NCI-H510A (cell line): ENCODE measurements at places on chromosomes 16 and 17.
A peak's percentile ranks its signal among the peaks of the same experiment; 100 is the strongest.

DNA sequence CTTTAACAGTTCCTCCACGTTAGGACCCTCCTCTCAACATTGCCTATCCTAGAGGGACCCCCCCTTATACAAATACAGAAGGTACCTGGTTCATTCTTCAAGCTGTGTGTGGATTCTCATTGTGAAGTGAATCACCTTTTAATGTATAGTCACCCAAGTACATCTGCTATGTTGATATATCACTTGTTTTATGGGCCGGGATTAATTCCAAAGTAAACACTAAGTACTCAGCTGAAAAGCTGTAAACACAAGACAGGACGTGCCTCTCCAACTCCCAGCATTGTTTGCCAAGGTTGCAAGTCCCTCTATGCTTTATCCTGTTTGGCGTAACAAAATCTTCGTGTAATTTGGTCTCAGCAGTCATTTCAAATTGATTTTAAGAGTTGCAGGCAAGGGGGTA is 123.6 kb downstream of the RBFOX1 start:
- no peak for DNase-seq

GRCh38 chr16:70747703-70748631 is 53.0 kb downstream of the VAC14 start:
- no peak for DNase-seq

DNA sequence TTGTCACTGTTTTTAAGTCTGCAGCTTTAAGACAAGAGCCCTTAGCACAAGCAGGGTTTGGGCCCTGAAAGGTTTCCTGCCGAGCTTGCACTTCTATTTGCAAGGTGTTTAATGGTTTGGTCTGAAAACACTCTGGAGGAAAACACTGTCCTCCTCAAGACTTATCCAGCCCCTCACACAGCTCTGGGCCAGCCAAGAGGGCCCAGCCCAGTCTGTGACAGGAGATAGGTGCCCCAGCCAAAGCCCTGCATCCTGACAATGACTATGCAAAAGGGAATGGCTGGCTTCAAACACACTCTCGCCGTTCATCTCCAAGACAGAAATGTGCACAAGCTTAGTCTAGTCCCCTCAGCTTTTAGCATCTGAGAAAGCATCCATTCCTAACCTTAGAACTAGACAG is 26.9 kb downstream of the MPG start:
- DNase-seq = no peak

- no peak for DNase-seq
Measured at GRCh38 chr16:30069611-30070462, 4.3 kb downstream of the ALDOA start.

DNA sequence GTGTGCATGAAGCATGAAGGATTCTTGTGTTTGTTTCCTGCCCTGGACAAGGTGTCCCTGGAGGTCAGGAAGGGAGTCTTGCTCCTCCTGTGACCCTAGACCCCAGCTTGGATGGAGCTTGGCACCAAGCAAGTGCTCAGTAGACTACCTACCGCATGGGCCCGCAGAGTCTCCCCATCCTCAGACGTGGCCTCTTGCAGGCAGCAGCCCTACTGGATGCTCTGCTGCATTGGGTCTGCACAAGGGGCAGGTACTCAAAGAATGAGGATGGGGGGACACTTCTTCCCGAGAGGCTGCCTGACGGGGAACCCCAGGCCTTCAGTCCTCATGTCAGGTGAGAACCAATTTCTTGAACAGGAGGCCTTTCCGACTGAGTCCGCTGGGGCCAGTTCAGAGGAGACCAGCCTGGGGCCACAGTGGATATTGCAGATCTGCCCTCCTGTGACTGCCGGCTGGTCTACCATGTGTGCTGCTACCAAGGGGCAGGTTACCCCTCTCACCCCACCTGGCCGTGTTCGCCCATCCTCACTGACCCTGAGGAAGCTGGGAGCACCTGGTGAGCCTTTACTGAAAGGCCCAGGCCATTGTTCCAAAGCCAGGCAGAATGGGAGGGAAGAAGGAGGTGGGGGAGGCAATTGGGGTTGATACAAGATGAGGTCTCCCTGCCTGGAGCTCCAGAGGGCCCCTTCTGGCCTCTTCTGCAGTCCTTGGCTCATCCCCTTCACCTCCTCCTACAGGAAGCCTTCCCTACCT is 206.3 kb downstream of the RAB11FIP4 start:
- DNase-seq = no peak

DNA sequence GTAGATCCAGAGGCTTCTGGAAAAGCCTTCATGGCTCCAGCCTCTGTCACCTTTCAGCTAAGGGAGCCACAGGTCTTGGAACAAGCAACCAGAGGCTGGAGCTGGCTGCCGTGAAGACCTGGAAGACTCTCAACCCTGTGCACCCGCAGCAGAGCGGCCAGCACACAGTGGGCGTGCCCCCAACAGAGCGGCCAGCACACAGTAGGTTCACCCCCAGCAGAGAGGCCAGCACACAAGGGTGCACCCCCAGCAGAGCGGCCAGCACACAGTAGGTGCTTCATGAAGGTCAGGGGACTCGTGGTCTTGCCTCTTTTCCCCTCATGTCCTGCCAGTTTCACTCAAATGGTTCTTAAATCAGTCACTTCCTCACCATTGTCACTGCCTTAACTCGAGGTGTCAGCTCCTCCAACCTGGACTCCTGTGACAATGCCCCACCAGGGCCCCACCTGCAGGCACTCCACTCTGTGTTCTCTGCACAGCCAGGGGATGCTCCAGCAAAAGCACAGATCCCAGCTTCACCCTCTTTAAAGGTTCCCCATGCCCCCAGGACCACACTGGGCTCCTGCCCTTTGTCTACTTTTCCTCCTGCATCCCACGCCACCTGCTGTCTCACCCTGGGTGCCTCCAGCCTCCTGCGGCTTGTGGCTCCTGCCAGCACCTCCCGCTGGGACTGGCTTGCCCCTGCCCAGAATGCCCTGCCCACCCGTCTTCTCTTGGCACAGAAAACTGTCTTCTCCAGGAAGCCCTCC is 42.4 kb upstream of the DOC2B start:
- DNase-seq = no peak

- no peak for DNase-seq
Measured at GRCh38 chr17:20967776-20968175, 75.0 kb downstream of the USP22 start.

GRCh38 chr17:10731408-10731879 is 1.6 kb upstream of the TMEM220 start:
- DNase-seq = no peak

DNA sequence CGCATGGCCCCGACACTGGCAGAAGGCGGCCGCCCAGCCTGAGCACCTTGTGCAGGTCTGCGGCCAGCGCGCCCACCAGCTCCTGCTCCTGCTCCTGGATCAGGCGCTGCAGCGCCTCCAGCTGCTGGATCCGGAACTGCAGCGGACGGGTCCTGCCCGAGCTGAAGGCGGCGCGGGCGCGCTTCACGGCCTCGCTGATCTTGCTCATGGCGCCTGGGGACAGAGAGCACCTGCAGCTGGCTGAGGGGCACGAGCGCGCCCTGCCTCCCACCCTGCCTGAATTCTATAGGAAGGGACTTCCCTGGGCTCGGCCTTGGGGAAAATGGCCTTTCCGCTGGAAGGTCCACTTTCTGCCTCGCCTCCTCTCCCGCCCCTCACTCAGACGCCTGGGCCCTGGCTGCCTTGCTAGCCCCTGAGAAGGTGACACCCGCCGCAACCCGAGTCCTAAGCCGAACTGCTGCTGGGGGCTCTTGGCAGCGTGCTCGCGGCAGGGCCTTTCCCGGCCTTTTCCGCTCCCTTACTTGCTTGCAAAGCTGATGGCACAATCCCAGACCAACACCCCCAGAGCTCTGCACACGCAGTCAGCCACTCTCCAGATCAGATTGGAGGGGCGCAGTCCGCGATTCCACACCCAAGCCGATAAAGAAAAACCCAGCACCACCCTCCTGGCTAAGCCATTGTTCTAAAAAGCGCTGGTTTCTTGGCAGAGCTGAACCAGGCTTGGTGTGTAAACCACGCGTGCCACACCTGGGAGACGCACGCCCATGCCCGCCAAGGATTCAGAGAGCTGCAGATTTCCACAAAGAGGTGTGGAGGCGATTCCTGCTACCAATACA is 3.0 kb downstream of the ALDH3A1 start:
- peak; percentile 87 for DNase-seq

GRCh38 chr16:88976366-88977017 is 515 bp downstream of the CBFA2T3 start:
- DNase-seq = no peak

GRCh38 chr17:17044846-17045561 is 2.7 kb downstream of the MPRIP start:
- DNase-seq = peak; percentile 54

DNA sequence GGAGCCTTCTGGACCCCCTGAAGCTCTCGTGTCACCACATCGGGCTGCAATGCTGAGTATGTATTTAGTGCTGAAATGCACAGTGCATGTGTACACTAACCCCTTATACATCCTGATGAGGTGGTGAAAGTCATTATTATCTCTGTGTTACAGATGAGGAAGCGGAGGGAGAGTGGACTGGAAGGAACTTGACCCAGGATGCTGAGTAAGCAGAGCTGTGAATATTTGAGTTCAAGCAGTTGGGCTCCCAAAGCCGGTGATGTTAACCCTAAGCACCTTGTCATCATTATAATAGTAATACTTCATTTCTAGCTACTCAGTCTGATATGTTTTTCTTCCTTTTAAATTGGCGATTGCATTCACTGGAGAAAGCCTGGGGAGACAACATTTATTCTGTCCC is 25.9 kb upstream of the NKD1 start:
- DNase-seq = no peak

- no peak for DNase-seq
Measured at GRCh38 chr17:67200727-67201301, 44.2 kb downstream of the HELZ start.

GRCh38 chr17:33936764-33937163 is 318.3 kb upstream of the CCL2 start:
- DNase-seq = no peak

GRCh38 chr16:56202036-56202435 is 10.7 kb downstream of the GNAO1 start:
- DNase-seq = no peak

- no peak for DNase-seq
Measured at GRCh38 chr16:20948444-20948843, 47.9 kb downstream of the LYRM1 start.

GRCh38 chr17:9905902-9906301 is 831 bp upstream of the RCVRN start:
- DNase-seq = no peak

GRCh38 chr17:183021-183420 is 1.6 kb upstream of the DOC2B start:
- DNase-seq = no peak

GRCh38 chr16:81401035-81401950 is 43.3 kb upstream of the CMIP start:
- DNase-seq = no peak

- peak; percentile 59 for DNase-seq
Measured at GRCh38 chr17:73586921-73587602, 57.2 kb downstream of the SDK2 start.

DNA sequence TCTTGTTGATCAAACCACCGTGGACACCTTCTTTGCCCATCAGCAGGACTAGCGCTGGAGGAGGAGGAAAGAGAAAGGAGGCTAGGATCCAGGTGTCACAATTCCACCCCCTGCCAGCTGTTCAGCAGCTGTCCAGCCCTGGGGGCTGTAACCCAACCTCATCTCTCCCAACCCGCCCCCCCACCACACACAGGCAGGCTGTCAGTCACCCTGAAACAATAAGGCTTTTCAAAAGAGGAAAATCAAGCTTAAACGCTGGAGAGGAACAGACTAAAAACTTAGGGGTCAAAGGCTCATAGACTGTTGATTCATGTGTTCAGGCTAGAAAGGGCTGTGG is 2.4 kb downstream of the PFN1 start:
- DNase-seq = no peak

DNA sequence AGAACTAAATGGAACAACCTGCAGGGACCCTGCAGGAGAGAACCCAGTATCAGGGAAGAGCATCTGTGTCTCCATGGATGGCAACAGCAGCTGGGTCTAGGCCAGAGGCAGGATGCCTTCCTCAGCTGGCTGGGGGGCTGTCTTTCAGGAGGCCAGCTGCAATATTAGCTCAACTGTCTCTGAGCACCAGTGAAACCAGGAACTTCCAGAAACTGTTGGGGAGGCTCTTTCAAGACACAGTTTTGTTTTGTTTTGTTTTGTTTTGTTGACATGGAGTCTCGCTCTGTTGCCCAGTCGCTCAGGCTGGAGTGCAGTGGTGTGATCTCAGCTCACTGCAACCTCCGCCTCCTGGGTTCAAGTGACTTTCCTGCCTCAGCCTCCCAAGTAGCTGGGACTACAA is 7.6 kb downstream of the GPR142 start:
- DNase-seq = no peak

DNA sequence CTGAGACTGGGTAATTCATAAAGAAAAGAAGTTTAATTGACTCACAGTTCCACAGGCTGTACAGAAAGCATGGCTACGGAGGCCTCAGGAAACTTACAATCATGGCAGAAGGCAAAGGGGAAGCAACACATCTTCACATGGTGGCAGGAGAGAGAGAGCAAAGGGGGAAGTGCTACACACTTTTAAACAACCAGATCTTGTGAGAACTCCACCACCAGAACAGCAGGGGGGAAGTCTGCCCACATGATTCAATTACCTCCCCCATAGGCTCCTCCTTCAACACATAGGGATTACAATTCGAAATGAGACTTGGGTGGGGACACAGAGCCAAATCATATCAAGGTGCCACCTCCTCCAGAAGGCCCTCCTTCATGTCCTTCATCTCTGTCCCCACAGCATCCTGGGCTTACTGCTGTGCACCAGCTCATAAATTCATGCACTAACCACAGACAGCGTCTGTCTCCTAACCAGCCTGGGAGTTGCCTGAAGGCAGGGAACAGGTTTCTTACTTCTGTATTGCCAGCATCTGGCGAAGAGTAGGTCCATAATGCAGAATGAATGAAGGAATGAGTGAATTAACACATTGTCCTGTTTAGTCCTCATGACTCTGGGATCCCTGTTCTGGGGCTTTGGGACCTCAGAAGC is 74.4 kb downstream of the WSB1 start:
- DNase-seq = no peak

DNA sequence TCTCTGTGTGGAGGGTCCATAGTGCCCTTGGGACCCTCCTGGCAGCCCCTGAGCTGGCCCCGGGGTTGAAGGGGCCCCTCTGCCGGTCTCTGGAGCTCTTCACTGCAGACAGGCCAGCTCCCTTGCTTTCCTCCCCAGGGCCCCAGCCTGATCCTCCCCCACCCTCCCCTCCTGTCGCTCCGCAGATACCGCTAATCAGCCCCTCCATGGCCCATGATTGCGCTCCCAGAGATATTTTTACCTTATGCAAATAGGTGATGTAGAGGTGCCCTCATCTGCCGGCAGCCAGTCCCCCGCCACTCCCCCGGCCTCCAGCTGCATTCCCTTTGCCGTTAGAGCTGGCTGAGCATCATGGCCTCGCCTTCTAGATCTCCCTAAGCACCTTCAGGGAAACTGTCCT is 9.2 kb downstream of the MMP15 start:
- no peak for DNase-seq

- DNase-seq = no peak
Measured at GRCh38 chr17:66654106-66654740, 180.7 kb upstream of the CACNG5 start.

- no peak for DNase-seq
Measured at GRCh38 chr17:66398059-66398458, 95.6 kb downstream of the PRKCA start.

- no peak for DNase-seq
Measured at GRCh38 chr17:29911641-29912177, 18.3 kb downstream of the SSH2 start.

- DNase-seq = no peak
Measured at GRCh38 chr17:27895940-27896535, 2.9 kb upstream of the LYRM9 start.
